ENCODE measurements at places on chromosomes 11 and 22.

DNA sequence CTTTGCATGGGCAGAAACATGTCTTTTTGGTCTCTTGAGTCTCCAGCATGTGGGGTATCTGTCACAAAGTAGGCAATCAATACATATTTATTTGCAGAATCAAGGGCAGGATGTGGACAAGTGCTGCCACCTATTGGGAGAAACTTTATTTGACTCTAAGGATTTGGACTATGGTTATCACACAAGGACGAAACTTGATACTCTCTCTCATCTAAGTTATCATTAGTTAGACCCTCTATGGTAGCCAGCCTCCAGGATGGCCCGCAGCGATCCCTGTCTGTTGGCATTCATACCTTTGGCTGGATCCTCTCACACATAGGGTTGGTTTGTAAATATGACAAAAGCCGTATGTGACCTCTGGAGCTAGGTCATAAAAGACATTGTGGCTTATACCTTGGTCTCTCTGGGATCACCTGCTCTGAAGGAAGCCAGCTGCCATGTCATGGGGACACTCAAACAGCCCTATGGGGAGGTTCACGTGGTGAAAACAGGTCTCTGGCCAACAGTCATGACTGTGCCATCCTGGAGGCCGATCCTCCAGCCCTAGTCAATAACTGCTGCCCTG lies 1.1 kb upstream of the FBXO7 start:
- peak; percentile 54 for DNase-seq

DNA sequence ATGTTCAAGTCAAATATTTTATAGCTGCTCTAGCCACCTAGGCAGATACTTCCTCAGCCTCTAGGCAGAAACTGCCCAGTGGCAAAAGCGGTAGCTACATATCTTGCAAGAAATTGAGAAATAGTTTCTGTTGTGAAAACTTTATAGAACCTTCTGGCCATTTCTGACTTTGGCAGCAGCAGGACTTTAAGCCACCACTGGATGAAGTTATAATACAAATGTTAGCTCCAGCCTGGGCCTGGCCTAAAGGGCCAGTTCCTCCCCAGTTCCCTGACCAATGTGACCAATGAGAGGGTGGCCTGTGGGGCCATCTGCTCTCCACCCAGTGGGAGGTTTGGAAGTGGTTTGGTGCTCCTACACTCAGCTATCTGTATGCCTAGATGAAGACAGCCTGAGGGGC lies 254.0 kb upstream of the NARS2 start:
- DNase-seq, result no peak

GRCh38 chr22:46044621-46045458 lies 67.9 kb upstream of the WNT7B start:
- no peak for DNase-seq

DNA sequence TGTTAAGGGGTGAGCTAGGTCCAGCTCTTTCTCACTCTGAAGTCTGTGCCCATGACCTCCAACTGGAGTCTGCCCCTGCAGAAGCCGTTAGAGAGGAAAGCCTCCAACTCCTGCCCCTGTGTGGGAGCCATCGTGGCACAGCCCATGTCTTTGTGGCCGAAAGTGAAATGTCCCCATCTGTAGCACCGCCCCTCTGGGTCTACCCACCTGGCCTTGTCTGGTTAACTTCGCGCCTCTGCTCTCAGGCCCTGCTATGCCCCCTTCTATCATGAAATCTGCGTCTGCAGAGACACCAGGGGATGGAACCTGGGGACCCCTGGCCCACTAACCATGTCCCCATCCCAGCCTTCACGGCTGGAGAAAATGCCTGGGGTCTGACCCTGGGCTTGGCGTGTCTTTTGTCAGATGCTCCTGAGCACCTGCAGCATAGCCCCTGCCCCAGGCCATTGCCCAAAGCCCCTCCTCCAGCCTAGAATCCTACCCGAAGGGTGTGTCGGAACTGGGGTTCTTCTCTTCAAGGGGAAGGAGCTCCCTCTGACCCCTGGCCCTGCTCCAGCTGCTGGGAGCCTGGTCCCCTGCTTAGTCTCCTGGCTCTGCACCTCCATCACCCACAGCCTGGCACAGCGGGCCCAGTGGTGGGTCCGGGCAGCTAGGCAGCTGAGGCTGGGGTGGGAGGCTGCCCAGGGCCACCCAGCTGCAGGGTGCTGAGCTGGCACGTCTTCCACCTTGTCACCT lies 35.8 kb upstream of the HMOX1 start:
- no peak for DNase-seq

DNA sequence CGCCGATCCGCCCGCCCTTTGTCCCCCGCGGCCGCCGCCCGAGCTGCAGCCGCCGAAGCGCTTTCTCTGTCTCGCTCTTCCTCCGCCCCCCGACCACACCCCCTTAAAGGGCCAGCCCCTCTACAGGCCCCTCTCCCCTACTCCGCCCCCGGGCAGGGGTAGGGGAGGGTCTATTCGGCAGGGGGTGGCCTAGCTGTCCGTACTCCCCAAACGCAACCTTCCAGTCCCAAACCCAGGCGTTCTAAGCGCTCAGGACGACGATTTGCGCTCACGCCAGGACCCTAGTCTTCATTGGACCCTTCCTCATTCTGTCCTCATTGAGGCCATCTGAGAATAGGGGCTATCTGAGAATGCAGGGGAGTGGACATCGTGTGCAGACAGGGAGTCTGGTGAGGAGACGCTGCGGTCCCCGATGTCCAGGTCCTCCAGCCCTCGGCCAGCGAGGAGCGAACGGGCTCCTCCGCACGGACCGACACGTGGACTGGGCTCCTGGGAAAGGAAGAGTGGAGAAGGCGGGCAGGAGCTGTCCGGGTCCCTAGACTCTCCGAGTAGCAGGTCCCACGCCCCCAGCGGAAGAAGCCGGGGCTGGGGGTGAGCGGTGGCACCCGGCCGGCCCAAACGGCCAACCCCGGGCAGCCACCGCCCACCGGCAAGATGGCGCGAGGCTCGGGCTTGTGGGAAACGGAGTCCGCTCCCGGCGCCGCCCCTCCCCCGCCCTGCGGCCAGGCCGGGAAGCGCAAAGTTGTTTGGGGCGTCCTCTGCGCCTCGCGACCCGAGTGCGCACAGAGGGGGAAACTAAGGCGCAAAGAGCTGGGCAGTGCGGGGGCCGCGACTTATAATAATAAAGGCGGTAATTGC lies at the start of gene PPP1R14B:
TSS of gene PPP1R14B (minus strand) at position 73 of the 858 bp plus-strand sequence. CDS start 270 bp downstream, outside the sequence.
- no peak for DNase-seq

DNA sequence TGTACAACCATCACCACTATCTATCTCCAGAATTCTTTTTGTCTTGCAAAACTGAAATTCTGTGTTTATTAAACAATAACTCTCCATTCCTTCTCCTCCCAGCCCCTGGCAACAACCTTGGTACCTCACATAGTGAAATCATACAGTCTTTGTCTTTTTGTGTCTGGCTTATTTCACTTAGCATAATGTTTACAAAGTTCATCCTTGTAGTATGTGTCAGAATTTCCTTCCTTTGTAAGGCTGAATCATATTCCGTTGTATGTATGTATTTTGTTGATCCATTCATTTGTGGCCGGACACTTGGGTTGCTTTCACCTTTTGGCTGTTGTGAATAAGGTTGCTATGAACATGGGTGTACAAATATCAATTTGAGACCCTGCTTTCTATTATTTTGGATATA lies 243.7 kb upstream of the TBCEL start:
- no peak for DNase-seq

GRCh38 chr11:69916806-69917387 lies 97.7 kb upstream of the FGF3 start:
- DNase-seq, result no peak

GRCh38 chr11:64696045-64696444 lies 27.0 kb downstream of the NRXN2 start:
- no peak for DNase-seq

DNA sequence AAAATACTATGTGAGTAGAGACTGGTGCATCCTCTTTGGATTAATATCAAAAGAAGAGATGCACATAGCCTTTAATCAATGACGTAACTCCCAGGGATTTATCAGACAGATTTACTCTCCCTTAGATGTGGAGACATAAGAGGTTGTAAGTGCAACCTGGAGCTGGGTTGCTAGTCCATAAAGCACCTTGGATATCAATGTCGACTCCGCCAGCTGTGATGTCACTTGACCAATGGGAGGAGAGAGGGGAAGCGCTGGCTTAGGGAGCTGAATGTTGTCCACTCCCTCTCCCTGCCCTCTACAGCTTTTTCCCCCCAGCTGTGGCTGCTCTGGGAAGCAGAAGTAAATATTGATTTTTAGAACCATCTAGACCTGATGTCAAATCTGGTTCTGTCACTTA lies 28.9 kb upstream of the TMEM86A start:
- DNase-seq, result no peak

- DNase-seq, result no peak
Observed at GRCh38 chr11:75815345-75816168, 547 bp downstream of the UVRAG start.

DNA sequence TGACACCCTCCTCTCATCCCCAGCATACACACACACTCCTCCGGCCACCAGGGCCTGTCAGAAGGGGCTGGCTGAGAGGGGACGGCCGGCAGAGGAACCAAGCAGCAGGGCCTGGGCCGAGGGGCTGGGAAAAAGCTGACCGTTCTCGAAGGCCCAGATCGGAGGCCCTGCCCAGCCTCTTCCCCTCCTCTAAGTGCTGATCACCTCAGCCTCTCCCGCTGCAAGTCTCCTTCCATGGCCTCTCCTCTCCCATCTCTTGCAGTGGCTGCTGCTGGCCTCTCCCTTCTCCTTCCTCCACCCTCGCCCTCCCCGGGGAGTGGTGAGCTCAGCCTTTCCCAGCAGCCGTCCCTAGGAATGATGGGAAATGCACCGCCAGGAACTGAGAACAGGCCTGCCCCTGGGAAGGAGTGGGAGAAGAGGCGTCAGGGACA lies 39.6 kb downstream of the ARRB1 start:
- DNase-seq, result no peak

DNA sequence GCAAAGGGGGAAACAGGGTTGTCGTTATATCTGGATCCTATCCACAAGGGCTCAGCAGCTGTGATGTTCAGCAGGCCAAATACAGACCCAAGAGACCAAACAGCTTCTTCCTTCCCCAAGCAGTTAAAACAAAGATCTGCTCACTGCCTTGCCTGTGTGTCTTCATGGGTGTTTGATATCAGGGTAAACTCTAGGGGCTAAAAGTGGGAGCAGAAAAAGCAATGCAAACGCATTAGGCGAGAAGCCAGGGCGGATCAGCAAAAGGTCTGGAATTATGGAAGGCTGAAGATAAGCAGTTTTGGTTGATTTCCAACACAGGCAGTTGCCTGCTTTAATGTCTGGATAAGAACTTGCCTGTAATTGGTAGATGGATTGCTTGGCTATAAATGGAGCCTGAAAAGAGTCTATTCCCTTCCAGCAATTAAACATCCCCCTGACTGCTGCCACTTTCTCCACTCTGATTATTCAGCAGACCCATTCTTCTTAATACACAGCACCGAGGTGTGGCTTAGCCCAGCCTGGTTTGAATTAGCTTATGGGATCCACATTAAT lies 126.3 kb downstream of the COMMD9 start:
- DNase-seq, result no peak

DNA sequence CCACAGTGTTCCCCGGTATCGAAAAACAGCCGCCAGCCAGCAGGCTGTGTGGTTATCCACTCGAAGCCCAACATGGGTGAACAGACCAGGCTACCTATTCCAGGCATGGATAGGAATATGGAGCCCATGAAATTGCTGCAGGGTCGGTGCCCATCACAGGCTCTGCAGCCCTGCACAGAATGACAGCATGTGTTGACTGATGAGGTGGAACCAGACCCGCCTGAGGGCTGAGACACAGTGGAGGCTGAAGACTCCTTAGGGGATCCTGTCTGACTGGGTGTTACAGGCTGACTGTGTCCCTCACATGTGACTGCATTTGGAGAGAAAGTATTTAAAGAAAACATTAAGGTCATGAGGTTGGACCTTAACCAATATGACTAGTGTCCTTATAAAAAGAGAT lies 6.2 kb upstream of the YPEL1 start:
- no peak for DNase-seq

DNA sequence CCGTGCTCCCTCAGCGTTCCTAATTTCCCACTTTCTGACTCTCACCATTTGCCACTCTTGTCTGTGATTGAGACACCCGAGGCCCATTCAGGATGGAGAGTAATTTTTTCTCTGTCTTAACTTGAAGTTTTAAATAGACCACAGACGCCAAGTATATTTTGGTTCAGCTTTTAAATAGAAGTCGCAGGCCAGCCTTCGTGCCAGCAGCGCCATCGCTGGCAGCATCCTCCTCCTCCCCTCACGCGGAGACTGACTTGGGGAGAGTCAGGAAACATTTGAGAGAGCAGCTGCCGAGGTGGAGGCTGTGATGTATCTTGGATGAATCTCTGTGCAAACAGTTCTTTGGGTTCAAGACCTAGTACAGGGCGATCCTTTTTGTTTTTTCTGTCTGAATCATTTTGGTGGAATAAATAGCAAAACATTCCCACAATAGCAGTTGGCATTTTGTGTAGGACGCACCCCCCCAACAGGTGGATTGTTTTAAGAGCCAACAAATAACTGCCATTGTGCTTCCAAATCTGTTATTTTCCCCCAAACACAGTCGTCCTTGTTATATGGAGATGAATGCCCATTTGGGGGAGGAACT lies 889 bp upstream of the DMC1 start:
- DNase-seq, result no peak

DNA sequence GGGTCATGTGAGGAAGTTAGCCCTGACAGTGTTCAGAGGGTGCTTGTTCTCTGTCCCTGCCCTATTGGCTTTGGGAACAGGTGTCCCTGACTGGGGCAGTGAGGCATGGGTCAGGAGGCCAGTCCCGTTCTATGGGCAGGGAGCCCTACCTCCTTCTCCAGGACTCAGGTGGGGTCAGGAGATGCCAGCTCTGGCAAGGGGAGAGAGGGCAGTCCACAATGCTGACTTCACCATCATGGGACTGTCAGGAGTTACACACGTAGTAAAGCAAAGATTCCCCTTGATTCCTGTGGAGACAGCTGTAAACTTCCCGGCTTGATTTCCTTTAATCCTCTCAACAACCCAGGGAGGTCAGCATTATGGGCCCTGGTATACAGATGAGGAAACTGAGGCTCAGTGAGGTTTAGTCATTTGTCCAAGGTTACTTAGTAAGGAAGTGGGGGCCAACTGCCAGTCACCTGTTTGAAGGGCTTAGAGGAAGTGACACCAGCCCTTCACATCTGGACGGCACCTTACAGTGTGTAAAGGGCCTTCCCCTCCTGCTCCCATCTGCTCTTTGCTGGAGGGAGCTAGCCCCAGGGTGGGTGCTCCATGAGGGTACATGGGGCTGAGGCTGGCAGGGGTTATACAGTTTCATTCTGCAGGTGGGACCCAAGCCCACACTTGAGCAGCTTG lies 11.9 kb downstream of the MICALL1 start:
- DNase-seq, result no peak

- DNase-seq, result no peak
Observed at GRCh38 chr22:24445481-24446259, 18.3 kb downstream of the ADORA2A start.

GRCh38 chr11:86558207-86558606 lies 114.2 kb downstream of the ME3 start:
- no peak for DNase-seq

GRCh38 chr11:35014346-35014745 lies 97.9 kb downstream of the PDHX start:
- DNase-seq, result peak; percentile 87

DNA sequence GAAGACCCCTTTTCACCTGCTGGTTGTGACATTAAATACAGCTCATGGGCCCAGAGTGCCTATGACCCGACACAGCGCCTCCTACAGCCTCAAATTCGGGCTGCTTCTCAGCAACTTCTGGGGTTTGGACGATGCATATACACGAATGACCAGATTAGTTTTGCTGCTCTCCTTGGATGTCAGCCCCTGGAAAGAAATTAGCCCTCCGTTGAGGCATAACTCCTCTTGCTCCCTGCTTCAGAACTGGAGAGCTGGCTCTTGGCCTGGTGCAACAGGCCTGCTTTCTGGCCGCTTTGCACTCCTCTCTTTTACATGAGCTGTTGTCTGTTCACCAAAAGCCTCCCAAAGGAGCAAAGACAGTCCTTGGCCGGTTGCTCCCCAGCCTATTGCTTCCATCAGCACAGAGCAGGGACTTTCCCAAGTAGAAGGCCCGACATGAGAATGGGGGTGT lies 3.3 kb downstream of the TECTA start:
- DNase-seq, result no peak
